ENCODE measurements at places on chromosomes 3 and 15.

GRCh38 chr3:26406636-26407035, 215.9 kb upstream of the LRRC3B start:
- no peak for DNase-seq

- no peak for DNase-seq
These were observed 431.1 kb downstream of the WDR72 start for GRCh38 chr15:53328341-53328740.

GRCh38 chr3:172191629-172192028, 152.3 kb downstream of the FNDC3B start:
- no peak for DNase-seq

- no peak for DNase-seq
These were observed 28.3 kb upstream of the MINDY4B start for GRCh38 chr3:150933473-150933995.

DNA sequence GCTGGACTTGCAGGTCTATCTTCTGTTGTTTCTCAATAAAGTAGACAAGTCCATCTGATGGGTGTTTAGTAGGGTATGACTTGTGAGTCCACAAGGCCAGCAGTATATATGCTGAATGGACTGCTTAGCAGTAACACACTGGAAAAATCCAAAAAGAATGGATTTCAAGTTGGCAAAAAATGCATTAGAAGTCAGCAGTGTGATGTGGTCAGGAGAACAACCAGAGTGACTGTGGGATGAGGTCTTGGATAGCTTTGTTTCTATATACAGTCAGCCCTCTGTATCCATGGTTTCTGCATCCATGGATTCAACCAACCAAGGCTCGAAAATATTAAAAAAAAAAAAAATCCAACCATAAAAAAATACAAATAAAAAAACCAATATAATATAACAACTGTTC, 55.8 kb downstream of the LPP start:
- no peak for DNase-seq

DNA sequence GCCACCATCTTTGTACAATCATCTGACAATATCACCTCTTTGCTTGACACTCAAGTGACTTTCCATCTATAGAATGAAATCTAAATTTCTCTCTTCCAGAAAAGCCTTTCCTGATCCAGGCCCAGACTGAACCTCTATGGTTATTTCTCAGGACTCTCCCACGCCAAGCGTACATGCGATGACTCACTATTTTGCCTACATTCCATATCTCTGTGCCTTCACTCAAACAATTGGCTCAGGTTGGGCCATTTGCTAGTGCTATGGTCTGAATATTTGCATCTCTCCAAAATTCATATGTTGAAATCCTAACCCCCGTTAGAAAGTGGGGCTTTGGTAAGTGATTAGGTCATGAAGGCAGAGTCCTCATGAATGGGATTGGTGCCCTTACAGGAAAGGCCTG, 43.9 kb downstream of the ST3GAL6 start:
- DNase-seq, result no peak

DNA sequence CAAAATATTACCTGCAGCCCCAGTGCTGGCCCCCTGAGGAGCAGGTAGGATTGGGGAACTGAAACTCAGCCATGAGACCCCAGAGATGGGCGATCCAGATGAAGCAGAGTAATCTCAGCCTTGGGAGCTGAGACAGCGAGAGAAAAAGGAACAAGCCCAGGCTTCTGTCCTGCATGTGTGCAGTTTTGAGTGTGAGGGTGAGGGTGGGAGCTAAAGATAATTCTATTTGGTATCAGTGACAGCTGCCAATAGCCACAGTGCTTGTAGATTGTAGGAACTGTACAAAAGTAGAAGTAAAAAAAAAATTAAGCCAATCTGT, 5.9 kb downstream of the ATP8B4 start:
- no peak for DNase-seq

DNA sequence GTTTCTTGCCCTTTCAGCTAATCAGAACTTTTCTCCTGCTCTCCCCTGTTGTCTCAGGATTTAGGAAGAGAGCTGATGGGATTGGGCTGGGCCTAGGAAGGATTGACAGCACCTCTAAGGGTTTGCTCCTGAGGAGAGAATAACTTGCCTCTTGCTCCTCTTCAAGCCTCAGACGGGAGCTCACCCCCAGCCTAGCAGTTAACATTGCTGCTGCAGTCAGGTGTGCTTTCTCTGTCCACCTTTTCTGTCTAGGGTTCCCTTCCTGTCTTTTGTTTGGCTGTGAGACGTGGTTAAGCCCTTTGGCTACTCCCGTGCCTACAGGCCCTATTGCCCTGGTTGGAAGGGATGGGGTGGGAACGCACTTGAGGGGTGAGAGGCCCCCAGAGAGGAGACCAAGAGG, 20.1 kb downstream of the TMEM108 start:
- no peak for DNase-seq

DNA sequence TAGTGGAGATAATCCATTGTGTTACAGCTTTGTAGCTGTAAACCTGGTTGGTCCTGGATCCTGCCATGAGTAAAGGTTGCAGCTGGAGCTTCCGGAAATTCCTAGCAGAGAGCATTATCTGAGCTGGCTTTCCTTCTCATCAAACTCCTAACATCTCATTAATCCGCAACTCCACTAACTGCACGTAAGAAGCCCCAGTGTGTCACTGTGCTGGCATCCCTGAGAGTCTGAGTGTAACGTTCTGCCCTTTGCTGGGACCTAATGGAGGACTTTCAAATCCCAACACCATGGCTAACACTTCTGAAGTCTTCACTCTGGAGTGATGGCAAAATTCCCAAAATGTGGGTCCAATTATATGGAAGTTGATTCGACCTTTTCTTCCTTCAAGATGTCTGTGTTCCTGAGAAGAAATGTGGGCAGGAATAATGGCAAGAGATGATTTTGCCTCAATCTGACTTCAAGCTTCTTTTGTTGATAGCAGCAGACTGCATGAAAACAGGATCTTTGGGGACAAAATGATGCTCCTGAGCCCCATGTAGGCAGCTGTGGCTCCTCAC, 9.6 kb upstream of the TRPM1 start:
- no peak for DNase-seq

GRCh38 chr3:134922866-134923265, 127.8 kb downstream of the EPHB1 start:
- DNase-seq, result no peak

GRCh38 chr15:87349181-87349580, 907.4 kb downstream of the NTRK3 start:
- no peak for DNase-seq

GRCh38 chr3:194933465-194933864, 247.8 kb downstream of the FAM43A start:
- no peak for DNase-seq

DNA sequence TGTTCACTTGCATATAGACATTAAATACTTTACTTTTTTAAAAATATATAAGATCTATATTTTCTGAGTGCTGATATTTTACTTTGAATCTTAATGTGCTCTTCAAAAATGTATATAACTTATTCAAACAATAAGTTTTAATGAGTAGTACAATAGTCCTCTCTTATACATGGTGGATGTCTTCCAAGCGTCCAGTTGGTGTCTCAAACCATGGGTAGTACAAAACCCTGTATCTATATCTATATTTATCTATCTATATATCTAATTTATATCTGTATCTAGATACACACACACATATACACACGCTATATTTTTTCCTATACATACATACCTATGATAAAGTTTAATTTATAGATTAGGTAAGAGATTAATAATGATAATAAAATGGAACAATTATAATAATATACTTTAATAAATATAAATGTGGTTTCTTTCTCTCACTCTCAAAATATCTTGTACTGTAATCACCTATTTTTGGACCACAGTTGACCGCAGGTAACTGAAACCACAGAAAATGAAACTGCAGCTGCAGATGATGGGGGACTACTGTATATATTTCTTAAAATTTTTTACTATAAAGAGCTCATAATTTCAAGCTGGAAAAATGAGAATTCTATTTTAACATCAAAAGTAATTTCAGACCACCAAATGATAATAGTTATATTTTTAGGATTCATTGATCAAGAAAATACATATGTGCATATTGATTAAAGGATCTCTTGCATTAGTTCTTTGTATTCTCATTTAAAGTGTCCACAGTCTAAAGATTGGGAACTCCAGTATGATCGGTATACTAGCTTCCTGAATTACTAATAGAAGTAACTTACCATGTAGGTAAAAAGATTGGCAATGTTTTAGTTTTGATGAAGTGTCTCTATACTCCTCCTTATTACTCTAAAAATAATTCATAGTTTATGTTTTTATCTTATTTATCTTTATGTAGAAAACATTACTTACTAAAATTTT, 215.1 kb upstream of the MLF1 start:
- no peak for DNase-seq

DNA sequence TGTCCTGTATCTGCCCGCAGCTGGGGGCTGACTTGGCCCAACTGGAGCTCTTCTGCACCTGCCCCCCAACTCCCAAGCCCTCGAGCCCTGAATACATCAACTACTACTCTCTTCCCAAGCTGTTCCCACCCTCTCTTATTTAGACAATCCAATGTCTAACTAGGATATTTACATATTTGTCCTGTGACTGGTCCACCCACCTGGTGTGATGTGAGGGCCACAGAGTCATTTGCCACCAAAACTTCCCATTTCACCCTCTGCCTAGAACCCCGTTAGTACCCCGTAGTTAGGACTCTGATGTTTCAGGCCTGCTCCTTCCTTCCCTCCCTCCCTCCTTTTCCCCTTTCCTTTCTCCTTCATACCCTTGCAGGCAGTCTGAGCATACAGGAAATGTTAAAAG, 6.4 kb downstream of the CPLX3 start:
- DNase-seq, result no peak

DNA sequence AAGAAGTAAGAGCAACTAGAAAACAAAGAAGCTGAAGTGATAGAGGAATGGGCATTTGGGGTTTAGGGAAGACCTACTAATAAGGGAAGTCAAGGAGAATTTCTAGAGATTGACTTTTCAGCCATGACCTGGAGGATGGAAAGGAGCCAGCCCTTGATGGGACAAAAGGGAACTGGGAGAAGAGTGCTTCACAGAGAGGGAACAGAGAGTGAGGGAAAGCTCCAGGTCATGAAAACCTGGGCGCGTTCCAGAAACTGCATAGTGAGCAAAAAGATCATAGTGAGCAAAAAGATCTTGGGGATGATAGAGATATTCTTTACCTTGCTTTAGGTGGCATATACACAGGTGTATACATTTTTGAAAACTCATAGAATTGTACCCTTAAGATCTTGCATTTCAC, 143.1 kb upstream of the NUDT16 start:
- no peak for DNase-seq

DNA sequence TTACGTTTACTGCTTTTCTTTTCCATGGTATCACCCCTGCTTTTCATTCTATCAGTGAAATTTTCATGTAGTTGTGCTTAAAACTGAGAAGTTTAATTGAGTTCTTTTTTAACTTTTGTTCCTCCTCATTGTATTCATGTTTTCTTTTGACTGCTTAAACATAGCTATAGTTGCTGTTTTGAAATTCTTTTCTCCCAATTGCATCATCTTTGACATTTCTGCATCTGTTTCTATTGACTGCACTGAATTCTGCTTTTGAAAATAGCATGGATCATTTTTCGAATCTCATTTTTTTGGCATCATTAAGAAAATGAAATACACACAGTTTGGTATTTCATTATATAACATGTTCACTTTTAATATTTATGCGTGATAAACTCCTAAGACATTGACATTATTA, 694.9 kb downstream of the MECOM start:
- no peak for DNase-seq

GRCh38 chr3:108437439-108437838, 73.0 kb downstream of the MYH15 start:
- DNase-seq, result no peak

DNA sequence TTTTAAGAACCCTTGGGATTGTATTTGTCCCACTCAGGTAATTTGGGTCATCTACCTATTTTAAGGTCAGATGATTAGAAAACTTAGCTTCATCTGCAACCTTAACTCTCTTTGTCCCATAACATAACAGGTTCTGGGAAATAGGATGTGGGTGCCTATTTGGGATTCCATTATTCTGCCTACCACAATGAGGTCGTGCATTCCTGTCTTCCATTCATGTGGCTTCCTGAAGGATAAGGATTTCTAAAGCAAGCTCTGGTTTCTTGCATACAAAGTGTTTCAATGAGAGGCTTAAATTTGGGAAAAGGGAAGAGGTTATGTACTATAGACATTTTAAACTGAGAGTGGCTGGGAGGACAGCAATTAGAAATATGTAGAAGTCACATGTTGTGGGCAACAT, 190.3 kb downstream of the MCTP2 start:
- DNase-seq, result no peak

- no peak for DNase-seq
These were observed 375.8 kb downstream of the GAP43 start for GRCh38 chr3:115999001-115999585.

GRCh38 chr15:31974154-31974794, 56.0 kb upstream of the CHRNA7 start:
- DNase-seq, result no peak

DNA sequence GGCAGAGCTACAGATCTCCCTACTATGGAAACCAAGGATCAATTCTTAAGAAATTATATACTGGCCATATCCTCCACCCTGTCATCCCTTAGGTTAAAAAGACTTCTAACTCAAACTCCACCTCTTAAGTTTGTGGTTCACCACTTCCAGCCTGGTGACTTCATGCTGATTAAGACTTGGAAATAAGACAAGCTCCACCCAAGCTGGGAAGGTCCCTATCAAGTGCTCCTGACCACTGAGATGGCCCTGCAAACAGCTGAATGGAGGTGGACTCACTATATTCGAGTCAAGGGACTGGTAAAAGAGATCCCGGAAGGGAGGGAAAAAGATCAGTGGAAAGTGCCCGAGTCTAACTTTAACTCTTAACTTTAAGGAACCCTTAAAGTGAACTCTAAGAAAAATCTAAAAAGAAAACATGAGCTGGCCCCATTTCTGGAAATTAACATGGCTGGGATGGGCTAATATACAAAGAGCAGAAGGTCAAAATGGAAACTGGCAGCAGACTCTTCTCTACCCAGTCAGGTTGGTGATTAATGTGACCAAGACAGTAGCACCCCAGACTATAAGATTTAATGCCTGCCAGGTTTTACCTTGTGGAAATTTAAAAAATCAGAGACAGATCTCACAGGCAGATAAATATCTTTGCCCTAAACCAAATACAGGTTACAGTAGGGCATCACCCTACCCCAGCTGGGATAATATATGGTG, 43.9 kb downstream of the PPCDC start:
- peak; percentile 9 for DNase-seq

GRCh38 chr3:197227780-197228574, 70.4 kb downstream of the DLG1 start:
- no peak for DNase-seq

Measured in stimulated activated naive CD4-positive, alpha-beta T cell treated with Interleukin-2 at 50 U/mL for 16 hours (primary cell).